Suppressor macrophage treated with lipopolysaccharide for 4 hours (primary cell): ENCODE measurements at places on chromosomes 6 and 20.
A peak's percentile ranks its signal among the peaks of the same experiment; 100 is the strongest.

- peak; percentile 100 for DNase-seq
These were observed 588 bp upstream of the ACSS2 start for GRCh38 chr20:34875642-34876405.

GRCh38 chr6:6875818-6876470 is 231.8 kb upstream of the RREB1 start:
- peak; percentile 87 for DNase-seq

DNA sequence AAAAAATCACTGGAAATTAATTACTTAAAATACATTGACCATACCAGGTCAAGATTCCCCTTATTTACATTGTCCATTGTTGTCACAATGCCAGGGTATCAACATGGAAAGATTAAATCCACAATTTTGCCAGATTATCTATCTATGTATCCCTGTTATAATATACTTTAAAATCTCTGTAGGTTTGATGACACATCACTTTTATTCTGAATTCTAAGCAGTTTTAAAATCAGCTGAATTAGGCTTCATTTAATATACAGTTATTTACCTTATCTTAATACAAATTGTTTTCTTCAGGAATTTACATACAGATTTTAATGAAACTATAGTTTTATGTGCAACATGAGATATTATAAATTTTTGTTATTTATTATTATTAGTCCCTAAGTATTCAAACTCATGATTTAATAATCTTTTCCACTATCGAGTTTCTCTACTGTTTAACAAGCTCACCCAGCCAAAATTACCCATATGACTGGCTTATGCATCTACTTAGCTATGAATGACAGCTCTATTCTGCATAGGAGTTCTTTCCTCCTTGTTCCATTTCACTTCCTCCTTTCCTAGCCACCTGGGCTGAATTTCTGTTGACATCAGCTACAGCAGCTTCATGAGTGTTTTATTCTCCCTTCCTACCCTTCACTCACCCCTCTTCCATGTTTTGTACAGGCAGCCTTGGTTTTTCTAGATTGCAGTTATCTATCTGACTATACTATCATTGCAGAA is 654.2 kb upstream of the MAP3K7 start:
- DNase-seq = no peak

GRCh38 chr20:19291024-19291817 is 78.8 kb downstream of the SLC24A3 start:
- no peak for DNase-seq

DNA sequence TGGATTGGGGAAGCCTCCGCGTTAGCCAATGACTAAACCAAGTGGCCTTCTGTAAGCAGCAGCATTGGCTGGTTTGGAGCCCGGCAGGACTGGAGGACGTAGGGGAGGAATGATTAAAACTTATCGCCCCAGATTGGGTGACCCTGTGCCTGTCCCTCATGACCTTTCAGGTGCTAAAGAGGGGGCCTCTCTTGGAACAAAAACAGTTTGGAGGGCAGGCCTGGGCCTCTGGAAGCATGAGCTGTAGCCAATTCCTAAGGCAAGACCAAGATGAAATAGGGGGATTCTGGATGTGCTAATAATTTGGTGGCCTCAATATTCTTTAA is 1.4 kb downstream of the GMPR start:
- peak; percentile 87 for DNase-seq

- peak; percentile 27 for DNase-seq
These were observed 268.0 kb downstream of the TFAP2A start for GRCh38 chr6:10146715-10147451.
